GM20000 (cell line): ENCODE measurements at places on chromosomes 6 and 20.

- DNase-seq = peak; percentile 44
These were observed 139.1 kb downstream of the ARID1B start for GRCh38 chr6:156916130-156916801.

DNA sequence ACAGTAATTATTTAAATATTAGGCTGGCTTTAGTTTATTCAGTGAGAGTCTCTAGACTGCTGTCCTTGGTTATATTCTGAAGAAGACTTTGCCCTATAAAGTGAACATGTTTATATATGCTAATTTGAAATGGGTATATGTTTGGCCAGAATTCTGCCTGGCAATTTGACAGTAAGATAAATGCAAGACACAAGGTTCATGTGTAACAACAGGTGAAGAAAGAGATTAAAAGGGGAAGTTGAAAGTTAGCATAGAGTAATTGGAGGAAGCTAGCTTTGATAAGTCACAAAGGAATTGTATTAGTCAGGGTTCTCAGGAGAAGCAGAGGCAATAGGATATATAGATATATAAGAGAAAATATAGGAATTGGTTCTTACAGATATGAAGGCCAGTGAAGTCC, 191.4 kb downstream of the CENPW start:
- no peak for DNase-seq

- DNase-seq = no peak
These were observed 200.8 kb upstream of the CHD6 start for GRCh38 chr20:41818991-41819390.

DNA sequence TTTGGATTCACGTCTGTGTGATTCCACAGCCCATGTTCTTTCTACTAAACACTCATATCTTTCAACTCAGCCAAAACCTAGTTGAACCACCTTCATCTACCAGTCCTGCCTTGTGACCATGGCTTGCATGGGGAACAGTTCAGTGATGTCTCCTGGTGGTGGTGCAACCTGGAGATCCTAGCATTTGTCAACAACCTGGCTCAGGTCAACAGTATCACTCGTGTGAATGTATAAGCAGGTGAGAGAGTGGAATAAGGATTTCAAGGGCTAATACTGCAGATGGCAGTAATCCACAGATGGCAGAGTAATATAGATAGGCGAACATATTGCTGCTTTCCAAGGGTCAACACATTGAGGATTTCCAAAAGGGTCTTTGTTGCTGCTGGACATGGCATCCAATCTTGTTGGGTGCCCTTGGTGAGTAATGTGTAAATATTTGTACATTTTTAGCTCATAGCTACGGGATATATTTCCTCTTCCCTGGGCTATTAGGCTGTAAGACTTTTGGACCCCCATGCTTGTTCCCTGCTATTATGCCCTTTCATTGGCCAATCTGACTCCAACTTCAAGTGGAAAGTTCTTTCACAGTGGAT, 13.4 kb downstream of the PBOV1 start:
- no peak for DNase-seq

DNA sequence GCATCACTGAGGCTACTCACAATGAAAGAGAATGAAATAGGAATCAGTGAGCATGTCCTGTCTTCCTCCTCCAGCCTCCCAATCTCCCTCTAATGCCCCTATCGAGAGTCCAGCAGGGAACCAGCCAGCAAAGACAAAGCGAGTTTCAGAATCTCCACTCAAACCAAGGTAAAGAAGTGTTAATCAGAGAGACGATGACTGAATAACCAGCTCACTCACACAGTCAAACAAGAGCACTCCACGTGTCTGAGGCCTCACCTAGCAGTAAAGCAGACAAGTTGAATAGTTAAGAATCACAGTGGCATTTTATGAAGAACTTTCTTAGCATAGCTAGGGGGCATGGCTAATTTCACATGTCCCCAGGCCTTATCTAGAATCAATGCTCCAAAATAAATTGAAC, 3.3 kb upstream of the TREM1 start:
- DNase-seq = no peak

- DNase-seq = peak; percentile 67
These were observed 7.5 kb downstream of the CCM2L start for GRCh38 chr20:32017711-32018251.

- DNase-seq = peak; percentile 34
These were observed at the start of gene DNAH8 for GRCh38 chr6:38715016-38715689. DNAH8 (plus strand) TSS chr6:38715311; CDS start chr6:38722810, 7,499 bp downstream.

GRCh38 chr6:31958412-31958740, 395 bp downstream of the NELFE start:
- no peak for DNase-seq

GRCh38 chr6:49252901-49253300, 210.2 kb downstream of the MMUT start:
- no peak for DNase-seq

DNA sequence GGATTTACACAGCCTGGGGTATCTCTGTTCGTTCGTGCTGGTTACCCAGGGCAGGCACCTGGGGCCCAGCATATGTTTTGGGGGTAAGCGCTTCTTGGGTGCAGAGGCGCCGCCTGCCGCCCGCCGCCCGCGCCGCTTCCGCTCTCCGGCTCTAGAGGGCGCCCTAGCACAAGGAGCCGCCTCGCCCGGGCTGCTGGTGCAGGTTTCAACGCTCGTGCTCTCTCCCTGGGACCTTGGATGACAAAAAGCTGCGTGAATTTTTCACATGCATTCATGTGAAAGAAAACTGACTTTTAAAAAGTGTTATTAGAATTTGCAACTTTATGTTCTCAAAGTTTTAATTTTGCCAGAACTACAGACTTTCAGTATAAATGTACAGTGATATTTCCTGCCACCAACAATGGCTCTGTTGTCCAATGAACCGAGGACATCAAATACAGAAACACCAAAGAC, 32.5 kb downstream of the PRR18 start:
- DNase-seq = peak; percentile 81

GRCh38 chr6:88008411-88008810, 39.2 kb upstream of the SPACA1 start:
- no peak for DNase-seq

- DNase-seq = no peak
These were observed 12.9 kb upstream of the GFOD1 start for GRCh38 chr6:13500264-13500663.

GRCh38 chr6:44342052-44342451, 398 bp upstream of the SPATS1 start:
- DNase-seq = no peak

GRCh38 chr20:48630342-48631075, 197.3 kb downstream of the PREX1 start:
- DNase-seq = no peak

GRCh38 chr20:57211406-57211805, 55.0 kb downstream of the BMP7 start:
- no peak for DNase-seq

DNA sequence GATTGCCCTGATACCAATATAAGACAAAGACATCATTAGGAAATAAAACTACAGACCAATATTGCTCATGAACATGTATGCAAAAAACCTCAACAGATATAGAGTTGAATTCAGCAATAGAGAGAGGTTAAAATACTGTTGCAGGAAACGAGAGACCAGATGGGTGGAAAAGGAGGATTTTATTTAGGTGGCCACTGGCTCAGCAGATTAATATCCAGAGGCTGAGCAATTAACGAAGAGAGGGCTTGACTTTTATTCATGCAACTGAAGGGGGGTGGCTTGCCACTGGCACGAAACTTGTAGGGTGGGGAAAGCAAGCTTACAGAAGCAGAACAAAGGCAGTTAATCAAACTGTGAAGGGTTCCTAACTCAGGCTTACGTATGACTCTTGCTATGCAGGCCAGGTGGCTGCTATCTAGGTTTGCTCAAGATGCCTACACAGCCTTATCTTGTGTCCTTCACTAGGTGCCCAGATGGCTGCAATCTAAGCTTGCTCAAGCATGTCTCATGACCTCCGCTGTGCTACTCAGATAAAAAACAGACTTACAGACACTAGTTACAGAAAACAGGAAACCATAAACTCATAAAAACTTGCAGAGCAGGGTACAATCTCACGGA, 126.4 kb downstream of the MMUT start:
- DNase-seq = no peak

GRCh38 chr6:11722220-11722619, 56.4 kb downstream of the ADTRP start:
- DNase-seq = no peak

- no peak for DNase-seq
These were observed 119.3 kb downstream of the BMP7 start for GRCh38 chr20:57147185-57147584.

DNA sequence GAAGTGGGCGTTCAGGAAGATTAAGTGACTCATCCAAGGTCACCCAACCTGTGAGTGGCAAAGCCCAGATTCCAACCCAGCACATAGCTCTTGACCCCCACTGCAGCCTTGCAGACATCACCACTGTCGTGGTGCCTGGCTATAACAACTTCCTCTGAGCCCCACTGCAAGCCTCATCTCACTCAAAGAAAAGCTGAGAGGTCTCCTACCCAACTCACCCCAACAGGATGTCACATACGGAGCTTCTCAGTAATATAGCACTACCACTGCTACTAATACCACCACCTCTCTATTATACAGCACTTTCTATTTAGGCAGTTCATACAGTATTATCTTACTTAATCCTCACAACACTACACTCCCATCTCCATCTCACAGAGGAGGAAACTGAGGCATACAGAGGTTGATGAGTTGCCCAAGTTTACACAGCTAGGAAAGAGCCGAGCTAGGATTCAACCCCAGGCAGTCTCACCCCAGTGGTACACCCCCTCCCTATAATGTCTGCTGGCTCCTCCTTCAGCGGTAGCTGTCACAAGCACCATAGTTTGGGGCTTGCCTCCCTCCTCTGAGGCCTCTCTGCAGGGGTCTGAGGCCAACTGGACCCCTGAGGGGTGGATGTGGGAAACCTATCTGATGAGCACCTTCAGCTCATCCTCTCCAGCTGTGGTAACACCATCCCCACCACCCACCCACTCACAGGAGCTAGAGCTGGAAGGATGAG, 19.5 kb downstream of the TFEB start:
- no peak for DNase-seq

GRCh38 chr20:39009348-39009747, 47.2 kb downstream of the DHX35 start:
- DNase-seq = no peak

DNA sequence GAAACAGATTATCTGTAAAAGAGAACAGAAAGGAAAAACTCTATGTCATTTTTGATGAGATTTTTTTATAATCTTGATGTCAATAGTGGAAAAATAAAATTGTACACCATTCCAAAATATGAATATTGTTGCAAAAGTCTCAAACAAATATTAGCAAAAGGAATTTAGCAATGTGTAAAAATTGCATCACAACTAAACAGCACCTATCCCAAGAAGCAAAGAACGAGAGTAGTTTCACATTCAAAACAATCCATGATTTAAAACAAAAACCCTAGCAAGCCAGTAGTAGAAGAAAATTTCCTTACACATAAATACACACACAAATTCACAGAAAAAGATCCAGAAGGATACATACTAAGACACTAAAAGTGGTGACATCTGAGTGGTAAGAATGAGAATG, 38.4 kb downstream of the LCA5 start:
- no peak for DNase-seq

GRCh38 chr6:30836957-30837356, 47.4 kb upstream of the DDR1 start:
- DNase-seq = no peak

DNA sequence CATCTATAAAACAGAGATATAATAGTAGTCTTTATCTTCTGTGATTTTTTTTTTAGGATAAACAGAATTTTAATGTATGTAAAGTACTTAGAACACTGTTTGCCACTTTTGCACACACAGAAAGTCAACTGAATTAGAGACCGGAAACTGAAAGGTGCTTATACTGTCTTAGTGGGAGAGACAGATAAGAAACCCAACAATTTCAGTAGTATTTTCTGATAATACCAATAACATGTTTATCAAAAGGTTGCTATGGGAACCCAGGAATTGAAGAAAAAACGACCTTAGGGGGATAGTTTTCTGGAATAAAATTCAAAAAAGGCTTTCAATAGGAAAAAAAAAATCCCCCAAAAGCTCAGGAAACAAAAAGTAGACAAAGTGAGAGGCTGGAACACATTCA, 138.6 kb downstream of the BCKDHB start:
- no peak for DNase-seq

DNA sequence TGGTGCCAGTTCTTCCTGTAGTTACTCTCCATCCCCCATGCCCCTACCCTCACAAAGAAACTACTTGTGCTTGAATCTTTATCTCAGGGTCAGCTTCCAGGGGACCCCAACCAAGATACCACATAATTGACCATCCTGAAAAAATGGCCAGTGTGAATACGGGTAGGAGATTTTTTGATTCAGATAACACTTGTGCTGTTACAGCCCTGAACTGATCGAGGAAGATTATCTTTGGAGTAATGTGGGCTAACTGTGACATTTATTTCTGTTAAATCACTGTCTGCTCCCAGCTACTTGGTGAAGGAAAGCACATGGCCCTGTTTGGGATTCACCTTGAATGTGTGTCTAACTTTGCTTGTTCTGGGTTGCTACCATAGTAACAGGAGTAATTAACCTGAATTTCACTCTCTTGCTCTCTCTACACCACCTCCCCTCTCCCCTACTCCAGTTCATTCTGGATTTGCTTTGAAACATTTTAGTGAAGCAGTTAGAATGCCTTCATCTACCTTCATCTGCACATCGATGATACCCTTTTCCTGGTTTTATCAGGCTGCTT, 219.6 kb upstream of the CHD6 start:
- DNase-seq = no peak

DNA sequence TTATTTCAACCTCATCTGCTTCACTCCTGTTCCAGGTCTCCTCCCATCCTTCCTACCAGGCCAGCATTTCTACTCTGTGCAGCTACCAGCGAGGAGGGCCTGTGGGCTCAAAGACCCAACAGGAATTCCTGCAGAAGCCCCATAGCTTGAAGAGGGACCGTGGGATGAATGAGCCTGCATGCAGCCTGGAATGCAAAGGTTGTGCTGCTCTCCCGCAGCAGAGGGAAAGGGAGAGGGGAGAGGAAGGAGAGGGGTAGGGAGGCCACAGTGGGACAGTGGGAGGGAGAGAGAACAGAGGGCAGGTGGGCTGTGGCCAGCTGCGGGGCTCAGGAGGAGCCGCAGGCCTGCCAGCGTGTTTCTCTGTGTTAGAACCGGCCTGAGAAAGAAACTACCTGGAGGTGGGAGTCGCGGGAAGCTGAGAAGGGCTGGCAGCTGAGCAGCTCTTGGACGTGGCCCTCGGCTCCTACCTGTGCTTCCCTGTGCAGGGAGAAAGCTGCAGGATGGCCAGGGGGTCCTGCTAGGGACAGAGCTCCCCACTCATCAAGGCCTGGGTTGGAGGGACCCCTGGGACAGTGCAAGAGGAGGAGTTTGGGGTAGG, 66.1 kb upstream of the MLN start:
- DNase-seq = no peak

- no peak for DNase-seq
These were observed 13.5 kb downstream of the BEND3 start for GRCh38 chr6:107101686-107102413.
